ENCODE measurements at places on chromosomes 13 and 19.

GRCh38 chr19:45865269-45865948 is 1.3 kb downstream of the FOXA3 start:
- no peak for DNase-seq

DNA sequence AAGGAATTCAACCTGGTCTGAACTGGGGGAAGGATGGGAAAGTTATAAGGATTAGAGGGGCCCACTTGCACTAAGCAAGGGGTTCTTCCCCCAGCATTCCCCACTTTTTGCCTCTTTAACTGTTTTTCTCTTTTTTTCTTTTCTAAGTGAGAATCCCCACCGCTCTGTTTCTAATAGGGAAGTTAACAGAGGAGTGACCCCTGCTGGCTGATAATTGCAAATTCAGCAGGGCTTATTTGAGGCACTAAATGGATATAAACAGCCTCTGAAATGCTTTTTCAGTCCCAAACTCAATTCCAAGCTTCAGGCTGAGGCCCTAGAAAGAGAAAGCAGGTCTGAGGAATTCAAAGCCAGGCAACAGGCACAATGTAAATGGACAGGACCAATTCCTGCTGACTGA is 38.2 kb upstream of the CEACAM21 start:
- DNase-seq = peak; percentile 47

DNA sequence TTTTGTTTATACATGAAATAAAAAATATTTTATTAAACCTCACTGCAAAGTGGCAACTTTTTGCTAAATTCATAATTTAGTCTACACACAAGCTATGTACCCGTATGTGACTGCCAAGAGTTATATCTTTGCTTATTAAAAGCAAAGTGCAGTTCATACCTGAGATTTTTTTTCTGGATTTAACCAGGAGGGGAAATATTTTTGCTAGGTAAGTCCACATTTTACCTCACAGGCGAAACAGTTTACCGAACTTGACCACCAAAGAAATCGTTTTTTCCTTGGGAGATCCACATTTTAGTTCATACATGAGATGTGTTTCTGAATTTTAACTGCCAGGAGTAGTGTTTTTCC is 12.2 kb upstream of the JSRP1 start:
- DNase-seq = no peak

GRCh38 chr19:17289489-17289888 is 7.8 kb downstream of the ANKLE1 start:
- DNase-seq = peak; percentile 82

DNA sequence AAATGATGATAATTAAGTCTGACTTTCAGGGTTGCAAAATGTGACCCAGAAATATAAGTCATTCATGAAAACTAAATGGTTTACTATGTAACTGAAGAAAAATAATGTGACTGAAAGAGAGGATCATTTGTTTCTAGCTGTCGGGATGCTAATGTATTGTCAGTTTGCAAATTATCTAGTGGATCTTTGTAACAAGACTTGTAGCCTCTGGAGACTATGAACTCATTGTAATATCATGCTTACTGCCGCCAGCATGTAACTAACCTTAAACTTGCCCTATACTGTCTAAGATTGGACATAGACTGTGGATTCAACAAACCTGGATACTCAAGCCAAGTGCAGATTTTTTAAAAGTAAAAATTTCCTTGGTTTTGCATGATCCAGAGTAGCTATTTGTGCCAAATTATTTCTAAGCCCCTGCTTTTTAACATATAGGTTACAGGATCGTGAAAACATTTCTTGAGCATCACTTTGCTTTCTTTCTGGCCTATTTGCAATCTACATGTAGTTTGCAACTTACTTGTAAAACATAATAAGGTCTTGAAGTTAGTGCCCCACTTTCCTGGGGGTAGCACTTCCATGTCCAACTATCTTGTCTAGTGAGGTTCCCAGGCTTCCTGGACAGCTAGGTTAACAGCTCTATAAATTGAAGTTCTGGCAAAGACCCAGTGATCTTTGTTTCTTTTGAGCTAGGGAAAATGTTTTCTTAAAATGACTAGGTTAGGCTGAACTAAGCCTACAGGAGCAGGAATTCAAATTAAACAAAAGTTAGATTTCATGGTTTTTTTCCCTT is 3.3 kb upstream of the POSTN start:
- peak; percentile 57 for DNase-seq

- peak; percentile 45 for DNase-seq
These were observed 256 bp downstream of the MICOS13 start for GRCh38 chr19:5680084-5680436.

DNA sequence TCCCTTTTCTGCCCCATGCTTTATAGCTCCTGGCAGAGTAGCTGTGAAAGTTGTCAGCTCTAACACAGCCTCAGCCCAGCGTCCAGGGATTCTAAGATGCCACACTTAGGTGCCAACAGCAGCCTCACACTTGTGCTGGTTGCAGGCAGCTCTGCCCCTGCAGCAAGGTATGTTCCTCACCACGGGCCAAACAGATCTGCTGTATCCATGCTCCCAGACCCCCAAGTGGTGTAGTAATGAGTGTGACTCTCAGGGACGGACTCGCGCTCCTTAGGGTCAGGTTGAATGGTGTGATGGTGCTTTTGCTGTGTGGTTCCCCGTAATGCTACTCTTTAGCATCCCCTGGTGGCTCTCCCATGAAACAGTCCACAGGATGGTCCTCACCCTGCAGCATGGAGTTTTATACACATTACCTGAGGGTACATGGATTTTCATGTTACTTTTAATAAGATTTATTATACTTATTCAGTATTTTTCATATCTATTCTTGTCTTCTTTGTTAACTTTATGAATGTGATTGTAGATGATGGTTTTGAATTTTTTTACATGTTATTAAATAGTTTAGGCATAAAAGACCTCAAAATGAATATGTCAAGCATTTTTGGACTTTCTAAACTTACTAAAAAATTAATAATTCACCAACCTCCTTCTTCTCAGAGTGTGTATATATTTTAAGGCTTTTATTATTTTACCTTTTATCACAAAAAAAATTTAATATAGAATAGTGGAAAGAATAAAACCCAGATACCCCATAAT is 232.5 kb downstream of the SLC7A1 start:
- peak; percentile 62 for DNase-seq

- no peak for DNase-seq
These were observed 39.4 kb upstream of the DACH1 start for GRCh38 chr13:71906448-71906847.

GRCh38 chr19:35937345-35938281 is 1.4 kb downstream of the LRFN3 start:
- no peak for DNase-seq

- peak; percentile 20 for DNase-seq
These were observed 87.0 kb upstream of the HTR2A start for GRCh38 chr13:46983881-46984280.

DNA sequence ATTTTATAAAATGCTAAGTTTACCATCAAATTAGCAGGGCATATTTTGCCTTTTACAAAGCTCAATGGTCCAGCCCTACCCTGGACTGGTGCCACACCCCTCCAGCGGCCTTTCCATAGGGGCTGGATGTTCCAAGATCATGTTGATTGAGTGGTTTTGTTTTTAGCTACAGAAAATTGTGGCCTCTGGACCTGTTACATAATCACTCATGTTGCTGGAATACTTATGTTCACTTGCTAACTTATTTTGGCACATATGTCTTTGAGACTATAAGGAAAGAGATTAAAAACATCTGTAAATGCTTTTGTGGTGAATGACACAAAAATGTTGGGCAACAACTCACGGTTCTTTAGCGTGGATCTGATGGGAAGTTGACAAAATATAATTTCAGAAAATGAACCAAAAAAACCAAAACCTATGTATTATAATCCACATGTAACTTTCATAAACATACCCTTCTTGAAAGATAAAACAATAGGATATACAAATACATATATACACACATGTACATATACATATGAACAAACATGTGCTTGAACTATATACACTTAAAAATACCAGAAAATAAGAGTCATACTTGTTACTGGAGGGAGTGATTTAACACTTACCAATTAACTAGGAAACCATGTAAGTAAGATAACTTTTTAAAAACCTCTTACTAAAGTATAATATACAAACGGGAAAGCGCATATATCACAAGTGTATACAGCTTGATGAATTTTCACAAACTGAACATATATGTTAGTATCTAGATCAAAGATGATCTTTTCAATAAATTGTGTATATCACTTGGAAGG is 46.6 kb upstream of the SLC15A1 start:
- peak; percentile 81 for DNase-seq

GRCh38 chr19:37572203-37572602 is 22.4 kb downstream of the ZNF571 start:
- peak; percentile 30 for DNase-seq

GRCh38 chr13:62320129-62321108 is 904.8 kb upstream of the PCDH20 start:
- DNase-seq = no peak

DNA sequence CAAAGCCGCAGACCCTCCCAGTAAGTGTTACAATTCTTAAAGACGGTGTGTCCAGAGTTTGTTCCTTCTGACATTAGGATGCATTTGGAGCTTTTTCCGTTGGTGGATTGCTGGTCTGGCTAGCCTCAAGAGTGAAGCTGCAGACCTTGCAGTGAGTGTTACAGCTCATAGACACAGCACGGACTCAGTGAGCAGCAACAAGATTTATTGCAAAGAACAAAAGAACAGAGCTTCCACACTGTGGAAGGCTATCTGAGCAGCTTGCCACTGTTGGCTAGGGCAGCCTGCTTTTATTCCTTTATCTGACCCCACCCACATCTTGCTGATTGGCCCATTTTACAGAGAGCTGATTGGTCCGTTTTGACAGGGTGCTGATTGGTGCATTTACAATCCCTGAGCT is 242.8 kb upstream of the SGCG start:
- no peak for DNase-seq

DNA sequence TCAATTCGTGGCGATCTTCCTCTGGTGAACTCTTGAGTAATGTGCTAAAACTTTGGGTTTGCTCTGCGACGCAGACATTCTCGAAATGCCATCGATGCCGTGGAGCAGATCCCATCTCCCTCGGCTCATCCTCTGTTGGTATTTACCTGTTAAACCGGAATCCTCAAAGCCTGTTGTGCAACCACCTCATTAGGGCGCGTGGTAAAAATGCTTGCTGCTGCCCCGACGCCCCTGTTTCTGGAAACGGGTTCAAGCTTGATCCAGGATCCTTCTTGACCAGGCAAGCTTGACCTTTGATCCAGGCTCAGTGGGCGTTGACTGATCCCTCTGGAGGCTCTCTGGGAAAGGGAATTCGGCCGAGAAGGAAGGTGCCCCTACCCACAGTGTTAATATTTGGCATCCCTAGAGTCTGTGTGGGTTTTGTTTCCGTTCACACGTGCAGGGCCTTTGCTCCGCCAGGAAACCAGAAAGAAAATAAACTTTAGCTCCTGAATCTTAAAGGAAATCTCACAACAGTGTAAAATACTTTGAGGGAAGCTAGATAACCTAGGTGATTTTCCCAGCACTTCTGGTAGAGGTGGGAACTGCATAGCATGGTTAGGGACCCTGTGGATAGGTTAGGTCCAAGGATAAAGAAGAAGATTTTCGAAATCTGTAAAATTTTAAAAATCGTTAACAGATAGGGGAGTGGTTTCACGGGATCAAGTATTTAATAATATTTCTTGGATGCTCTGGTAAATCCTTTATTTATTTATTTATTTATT is 1.1 kb downstream of the LSM14A start:
- peak; percentile 80 for DNase-seq

GRCh38 chr13:63044589-63045313 is 1629.1 kb upstream of the PCDH20 start:
- no peak for DNase-seq

DNA sequence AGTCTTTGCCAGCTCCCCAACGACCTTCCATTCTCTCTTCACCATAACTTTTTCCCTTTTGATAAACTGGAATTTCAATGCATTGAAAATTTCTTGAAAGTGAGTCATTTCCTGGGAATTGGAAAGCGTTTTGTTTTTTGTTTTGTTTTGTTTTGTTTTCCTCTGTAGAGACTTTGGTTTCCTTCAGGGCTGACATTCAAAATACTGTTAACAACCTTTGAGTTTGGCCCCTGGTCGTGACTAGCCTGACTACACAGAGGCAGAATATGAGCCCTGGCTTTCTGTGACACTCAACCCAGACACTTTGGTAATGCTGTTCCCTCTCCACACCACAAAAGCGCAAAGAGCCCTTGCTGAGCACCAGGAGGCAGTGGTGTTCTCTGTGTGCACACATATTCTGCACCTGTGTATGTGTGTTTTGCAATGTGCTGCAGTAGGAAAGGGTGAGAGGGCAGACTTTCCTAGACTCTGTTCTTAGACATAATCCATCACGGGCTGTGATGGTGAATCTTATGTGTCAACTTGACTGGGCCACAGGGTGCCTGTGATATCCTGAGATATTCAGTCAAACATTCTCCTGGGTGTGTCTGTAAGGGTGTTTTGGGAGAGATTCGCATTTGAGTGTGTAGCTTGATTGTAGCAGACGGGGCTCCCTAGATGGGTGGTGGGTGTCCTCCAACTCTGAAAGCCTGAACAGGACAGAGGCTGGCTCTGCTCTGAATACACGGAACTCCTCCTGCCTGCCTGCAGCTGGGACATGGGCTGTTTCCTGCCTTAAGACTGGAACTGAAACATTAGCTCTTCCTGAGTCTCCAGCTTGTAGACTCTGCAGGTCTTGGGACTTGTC is 29.5 kb upstream of the ANKRD10 start:
- DNase-seq = peak; percentile 52

- DNase-seq = no peak
These were observed 5.9 kb upstream of the CIRBP start for GRCh38 chr19:1263188-1263587.

GRCh38 chr19:10523135-10523636 is 5.9 kb upstream of the S1PR5 start:
- DNase-seq = no peak

- no peak for DNase-seq
These were observed 26.9 kb upstream of the KL start for GRCh38 chr13:32989290-32989667.
